Effector memory CD8-positive, alpha-beta T cell (primary cell): ENCODE measurements at places on chromosomes 3 and 15.

DNA sequence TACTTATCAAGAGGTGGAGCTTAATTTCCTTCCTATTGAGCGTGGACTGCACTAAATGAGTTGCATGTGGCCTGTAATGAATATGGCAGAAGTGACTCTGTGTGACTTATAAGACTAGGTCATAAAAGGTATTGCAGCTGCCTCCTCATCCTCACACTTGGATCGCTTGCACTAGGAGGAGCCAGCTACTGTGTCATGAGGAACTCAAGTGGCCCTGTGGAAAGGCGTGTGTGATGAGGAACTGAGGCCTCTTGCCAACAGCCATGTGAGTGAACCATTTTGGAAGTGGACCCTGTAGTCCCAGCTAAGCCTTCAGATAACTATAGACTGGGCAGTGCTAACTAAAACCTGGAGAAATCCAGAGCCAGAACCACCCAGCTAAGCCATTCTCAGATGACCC is 7.1 kb upstream of the SLC30A4 start:
- DNase-seq: no peak

DNA sequence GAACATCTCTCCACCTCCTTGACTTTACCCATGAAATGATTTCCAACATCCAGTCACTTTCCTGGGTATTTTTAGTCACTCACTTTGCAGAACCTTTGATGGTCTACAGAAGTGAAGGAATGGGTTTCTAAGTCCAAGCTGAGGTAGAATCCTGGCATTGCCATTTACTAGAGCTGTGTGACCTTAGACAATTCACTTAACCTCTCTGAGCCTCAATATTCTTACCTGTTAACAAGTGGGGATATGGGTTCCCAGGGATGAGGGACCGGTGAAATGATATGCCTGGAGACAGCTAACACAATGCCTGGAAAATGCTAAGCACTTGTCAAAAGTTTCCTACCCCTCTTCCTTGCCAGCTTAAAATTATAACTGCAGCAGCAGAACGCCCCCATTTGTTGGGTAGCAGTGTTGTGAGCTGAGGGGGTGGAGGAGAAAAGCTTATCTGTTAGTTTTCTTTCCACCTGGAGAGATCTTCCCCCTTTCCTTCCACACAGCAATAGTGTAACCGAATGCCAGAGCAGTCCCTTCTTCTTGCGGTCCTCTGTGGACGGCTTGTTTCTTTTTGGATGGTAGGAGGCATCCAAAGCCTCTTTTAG is 319.2 kb upstream of the LRRFIP2 start:
- DNase-seq: no peak

GRCh38 chr3:16482194-16482769 is 31.2 kb downstream of the RFTN1 start:
- DNase-seq: no peak

DNA sequence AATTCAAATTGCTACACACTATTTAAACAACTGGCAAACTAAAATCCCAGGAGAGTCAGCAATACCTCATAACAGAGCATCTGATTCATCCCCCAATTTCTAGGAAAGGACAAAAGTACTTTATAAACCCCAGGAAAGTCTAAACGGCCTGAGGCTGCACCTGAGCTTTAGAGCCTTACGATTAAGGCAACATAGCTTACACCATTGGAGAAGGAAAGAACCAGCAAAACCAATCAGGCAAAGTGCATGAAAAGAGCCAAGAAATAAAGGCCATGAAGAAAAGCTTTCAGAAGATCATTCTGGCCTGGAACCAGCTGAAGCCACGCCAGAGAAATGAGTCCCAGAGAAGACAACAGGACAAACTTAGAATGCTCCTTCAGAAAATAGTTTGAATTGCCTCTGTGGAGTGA is 48.1 kb downstream of the PTPN9 start:
- no peak for DNase-seq

- DNase-seq: no peak
These were observed 264.8 kb upstream of the HES1 start for GRCh38 chr3:193871220-193871485.

GRCh38 chr3:23985747-23986544 is 40.9 kb downstream of the NR1D2 start:
- no peak for DNase-seq

DNA sequence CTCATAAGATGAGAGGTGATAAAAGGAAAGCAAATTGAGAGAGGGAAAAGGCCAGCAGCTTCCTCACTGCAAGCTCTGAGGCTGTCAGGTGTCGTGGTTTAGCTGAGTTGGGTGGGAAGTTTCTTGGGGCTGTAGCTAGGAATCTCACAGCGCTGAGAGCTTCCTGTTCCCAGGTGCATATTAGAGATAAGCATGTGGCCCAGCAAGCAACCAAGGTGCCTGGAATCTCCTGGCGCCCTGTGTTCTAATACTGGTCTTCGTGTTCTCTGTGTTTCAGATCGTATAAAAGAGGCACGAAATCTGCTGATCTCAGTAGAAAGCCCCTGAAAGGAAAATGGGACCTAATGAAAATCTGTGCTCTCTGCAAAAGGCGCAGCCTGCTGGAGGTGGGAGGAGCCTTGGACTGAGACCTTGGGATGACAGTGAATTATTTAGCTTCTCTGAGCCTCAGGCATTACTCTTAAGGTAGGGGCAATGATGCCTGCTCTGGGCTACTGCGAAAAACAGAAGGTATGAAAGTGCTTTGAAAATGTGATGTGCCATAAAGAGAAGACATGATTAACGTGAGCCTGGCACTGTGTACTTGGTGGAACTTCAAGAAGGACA is 499.9 kb downstream of the TBL1XR1 start:
- no peak for DNase-seq

DNA sequence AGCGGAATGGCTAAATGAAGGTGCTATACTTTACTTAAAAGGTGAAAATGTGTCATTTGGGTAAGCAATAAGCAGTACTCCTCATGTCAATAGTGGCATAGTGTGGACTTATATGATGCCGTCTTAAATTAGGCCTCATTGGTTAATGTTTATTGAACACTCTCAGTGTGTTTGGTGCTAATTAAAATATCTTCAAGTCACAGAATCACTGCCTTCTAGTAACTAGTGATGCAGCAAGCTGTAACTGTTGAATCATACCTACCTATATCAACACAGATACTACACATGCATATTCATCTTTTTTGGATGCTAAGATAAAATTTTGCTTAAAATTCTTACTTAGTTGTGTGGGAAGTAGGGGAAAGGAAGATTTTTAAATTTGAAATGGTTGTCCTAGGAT is 30.7 kb downstream of the ARHGAP31 start:
- no peak for DNase-seq

- DNase-seq: no peak
These were observed 643 bp downstream of the CDAN1 start for GRCh38 chr15:42736178-42736792.

DNA sequence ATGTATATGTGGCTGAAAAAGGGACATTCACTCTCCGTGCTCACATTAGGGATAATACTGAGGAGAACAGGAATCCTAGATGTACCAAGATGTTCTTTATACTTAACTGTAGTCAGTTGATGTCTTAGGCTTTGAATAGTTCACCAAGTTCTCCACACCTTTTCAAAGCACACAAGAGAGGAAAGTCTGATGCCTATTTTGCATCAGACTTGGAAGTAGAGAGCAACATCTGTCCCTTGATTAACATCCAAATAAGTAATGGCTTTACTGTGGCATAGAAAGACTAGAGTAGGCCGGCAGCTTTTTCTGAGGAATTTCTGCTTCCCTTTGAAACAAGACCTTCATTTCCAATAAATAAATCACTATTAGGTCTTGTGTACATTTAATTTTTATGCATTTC is 34.0 kb downstream of the PIGB start:
- no peak for DNase-seq

GRCh38 chr3:49015765-49016164 is 2.6 kb downstream of the DALRD3 start:
- DNase-seq: no peak

DNA sequence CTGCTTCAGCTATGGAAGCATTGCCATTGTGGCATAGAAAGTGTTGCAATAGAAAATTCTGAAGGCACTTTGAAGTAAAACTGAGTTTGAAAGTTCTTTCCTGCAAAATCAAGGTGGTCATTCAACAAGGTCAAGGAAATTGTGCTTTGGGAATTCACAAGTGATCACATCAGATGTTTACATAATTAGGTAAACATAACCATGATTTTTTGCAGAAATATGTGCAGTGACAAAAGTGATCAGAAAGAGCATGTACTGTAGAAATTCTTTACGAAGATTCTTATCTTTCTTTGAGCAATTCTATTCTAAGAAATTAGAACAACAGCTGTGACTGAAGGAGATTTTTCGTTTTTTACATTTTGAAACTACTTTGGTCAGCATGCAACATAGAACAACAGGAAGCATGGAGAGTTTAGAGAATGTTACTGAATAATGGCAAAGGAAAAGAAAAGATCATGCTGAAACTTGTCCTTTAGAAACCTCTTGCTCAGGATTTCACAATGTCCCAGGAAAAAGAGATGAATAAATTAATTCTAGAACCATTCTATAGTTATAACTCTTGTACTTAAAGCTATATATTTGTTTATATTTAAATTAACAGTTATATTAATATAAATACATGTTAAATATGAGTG is 643.4 kb upstream of the ARPP21 start:
- no peak for DNase-seq

- no peak for DNase-seq
These were observed 228.5 kb upstream of the ROBO2 start for GRCh38 chr3:76811418-76811817.

GRCh38 chr15:92074101-92074500 is 220.6 kb downstream of the SLCO3A1 start:
- DNase-seq: no peak

DNA sequence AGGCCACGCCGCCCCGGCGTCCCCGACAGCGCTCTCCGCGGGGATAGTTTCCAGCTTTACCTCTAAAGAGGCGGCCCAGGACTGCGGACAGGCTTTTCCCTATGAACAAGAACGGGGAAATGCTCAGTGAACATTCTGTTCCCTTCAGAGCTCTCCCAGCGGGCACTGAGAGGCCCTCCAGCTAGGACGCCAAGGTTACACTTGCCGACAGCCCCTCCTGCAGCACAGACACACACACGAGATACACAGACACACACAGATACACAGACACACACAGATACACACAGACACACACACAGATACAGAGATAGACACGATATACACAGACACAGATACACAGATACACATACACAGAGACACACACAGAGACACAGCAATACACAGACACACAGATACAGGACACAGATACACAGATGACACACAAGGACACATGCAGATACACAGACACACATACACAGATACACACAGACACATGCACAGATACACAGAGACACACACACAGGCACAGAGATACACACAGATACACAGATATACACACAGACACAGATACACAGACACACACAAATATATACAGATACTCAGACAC is 533 bp upstream of the OCA2 start:
- DNase-seq: no peak

GRCh38 chr3:36011791-36012190 is 368.5 kb upstream of the STAC start:
- no peak for DNase-seq

DNA sequence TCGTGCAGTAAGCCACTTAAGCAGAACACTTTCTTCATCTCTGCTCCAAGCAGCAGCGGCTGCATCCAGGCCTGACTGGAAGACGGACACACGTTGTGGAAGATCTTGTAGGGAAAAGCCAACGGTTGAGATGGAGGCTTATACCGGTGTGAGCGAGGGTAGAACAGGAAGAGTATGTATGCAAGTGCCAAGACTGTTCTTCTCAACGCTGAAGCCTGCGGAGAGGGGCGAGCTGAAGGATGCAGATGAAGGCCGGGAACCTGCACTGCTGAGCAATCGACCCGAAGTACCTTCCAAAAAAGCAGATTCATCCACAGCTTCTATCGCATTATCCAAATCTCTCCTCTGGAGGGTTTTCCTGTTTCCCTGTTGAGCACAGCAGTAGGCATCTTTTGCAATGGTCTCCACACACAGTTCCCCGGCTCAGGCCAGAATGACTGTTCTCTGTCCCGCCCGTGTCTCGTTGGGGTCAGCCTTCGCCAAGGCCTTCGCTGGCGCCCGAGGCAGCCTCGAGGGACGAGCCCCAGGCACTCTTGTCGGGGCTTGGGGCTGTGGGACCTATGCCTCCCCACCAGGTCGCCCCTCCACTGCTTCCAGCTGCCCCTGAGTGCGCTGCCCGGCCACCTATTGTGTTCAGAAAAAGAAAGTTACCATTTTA is 22.2 kb upstream of the DYNC1LI1 start:
- no peak for DNase-seq

- no peak for DNase-seq
These were observed 108.1 kb downstream of the ROBO2 start for GRCh38 chr3:77147836-77148578.

DNA sequence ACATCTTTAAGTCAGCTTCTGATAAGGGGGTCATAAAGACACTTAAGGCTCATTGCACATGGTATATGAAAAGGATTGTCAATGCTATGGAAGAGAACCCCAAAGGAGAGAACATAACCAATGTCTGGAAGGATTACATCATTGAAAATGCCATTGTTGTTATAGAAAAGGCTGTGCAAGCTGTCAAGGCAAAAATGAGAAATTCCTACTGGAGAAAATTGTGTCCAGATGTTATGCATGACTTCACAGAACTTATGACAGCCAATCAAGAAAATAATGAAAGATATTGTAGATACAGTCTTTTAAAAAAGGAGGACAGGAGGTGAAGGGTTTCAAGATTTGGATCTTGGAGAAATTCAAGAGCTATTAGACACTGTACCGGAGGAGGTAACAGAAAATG is 96.3 kb upstream of the MBNL1 start:
- no peak for DNase-seq

- DNase-seq: no peak
These were observed 44.5 kb downstream of the CTDSPL start for GRCh38 chr3:37905987-37906674.

GRCh38 chr3:129429080-129429451 is 630 bp upstream of the EFCAB12 start:
- DNase-seq: no peak

DNA sequence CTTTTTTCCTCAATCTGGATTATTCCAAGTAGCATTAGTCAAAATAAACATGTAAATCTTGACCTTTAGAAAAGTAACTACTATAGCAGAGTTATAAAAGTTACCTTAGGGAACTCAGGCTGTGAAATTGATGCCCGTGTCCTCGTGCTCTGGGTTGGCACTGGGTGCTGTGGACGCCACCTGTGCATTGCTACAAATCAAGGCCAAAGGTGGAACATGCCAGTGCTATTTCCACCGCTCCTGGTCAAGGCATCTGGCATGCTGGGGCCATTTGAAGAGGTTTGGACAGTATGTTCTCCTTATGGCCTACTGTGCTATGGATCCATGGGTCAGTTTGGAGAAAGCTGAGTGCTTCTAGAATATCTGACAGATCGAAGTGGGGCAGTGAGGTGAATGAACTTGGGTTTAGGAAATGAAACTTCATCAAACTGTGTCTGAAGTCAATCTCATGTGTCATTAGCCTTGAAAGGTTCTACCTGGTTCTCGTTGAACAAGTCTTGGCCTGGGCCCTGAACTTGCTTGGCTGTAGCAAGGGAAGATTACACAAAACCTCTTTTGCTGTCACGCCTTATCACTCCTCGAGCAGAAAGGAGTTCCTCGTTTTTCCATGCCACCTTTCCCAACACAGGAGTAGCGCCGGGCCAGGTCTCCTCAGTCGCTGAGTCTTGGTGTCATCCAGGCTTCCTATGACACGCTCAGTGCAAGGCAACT is 397.6 kb upstream of the RGMA start:
- no peak for DNase-seq
